Common myeloid progenitor, CD34-positive (primary cell): ENCODE measurements at places on chromosomes 3 and 15.

DNA sequence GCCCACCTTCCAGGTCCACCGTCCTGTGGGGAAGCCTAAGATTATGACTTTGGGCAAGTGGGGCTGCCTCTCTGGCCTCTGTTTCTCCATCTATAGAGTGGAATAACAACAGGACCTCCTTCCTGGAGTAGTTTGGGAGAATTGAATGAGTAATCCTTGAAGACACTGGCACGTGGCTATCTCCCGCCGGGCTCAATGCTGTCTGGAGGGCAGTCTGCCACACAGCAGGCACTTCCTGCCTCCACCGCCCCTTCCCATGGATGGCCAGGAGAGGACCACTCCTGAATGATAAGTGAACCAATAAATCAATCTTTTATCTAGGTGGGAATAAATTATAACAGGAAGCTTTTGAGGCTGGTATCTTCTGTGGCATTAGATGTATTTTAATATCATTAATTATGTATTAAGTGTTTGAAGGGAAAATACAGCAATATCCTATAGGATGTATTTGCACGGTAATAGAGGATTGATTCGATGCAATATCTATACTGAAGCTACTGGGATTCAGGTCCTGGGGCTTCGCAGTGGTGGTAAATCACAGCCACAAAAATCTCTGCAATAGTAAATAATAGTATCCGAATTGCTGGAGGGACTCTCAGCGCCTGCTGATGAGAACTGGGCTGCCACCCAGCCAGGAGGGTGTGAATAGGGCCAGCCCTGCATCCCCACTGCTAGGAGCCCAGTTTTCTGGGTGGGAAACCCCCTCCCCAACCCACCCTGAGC, 15.9 kb downstream of the MEGF11 start:
- no peak for DNase-seq

- peak; percentile 59 for DNase-seq
These were observed 23.9 kb downstream of the AKAP13 start for GRCh38 chr15:85404176-85404917.

- DNase-seq = no peak
These were observed 119.3 kb downstream of the IGF2BP2 start for GRCh38 chr3:185705498-185705897.

DNA sequence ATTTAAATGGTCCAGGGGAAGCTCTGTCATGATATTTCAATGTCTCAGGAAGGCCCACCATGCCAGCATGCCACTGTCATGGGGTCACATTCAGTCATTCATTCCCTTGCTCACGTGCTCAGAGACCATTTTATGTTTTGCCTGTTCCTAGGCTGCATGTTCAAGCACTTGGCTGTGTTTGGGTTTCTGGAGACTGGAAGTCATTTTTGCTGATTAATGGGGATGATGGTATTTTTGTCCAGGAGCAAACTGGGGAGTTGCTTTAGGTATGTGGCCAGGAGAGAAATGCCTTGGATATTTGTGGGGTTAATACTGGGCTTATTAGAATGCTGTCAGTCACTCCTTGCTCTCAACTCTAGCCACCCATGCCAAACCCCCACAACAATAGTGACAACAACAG, 303.5 kb downstream of the PTPRG start:
- no peak for DNase-seq

DNA sequence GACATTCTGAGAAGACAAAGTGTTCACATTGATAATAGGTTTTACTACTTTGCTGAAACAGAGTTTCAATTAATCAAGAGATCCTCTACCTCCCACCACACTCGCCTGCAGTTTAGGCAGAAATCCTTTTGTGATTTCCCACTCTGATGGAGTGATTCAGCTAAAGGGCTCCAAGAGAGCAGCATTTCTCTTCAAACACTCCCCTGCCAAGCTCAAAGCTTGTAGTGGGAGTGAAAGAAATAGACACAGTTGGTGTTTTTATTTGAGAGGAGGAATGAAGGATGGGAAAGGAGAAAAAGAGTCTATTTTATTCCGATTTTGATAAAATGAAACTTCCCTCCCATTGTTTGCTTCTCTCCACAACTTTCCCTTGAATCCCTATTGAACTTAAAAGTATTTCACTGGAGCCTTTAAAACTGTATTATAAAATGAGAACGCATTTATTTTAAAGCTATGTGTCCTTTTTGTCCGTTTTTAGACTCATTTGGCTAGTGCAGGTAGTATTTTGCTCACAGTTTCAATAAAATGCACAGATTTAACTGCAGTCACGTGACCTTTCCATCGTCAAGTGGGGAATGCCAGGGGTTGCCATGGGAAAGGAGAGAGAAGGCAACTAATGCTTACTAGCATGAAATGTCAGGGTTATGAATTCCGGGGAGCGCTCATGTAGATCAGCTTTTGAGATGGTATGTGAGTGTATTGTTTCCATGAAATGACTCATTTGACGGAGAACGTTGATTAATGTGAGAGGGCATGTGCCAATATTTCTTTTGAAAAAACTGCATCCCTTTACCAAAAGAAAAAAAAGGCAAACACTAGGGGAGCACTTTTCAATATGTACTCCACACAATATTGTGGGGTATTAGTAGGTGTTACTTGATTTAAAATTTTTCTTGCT, 7.7 kb upstream of the OSBPL11 start:
- DNase-seq = no peak

DNA sequence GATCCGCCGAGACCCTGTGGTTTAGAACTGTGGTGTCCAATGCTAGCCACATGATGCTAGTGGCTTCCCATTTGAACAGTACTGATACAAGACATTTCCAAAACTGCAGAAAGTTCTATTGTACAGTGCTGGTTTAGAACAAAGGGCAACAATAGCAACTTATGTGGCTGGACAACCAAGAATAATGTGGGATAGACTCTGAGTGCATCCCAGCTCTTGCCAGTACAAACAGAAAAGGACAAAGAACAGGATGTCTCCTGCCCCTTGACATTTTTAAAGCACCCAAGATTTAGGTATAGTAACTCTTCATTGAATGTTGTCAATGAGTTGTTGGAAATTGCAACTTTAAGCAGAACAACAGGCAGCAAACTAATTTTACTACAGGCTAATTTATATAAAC, 107.3 kb downstream of the ZNF385D start:
- no peak for DNase-seq

DNA sequence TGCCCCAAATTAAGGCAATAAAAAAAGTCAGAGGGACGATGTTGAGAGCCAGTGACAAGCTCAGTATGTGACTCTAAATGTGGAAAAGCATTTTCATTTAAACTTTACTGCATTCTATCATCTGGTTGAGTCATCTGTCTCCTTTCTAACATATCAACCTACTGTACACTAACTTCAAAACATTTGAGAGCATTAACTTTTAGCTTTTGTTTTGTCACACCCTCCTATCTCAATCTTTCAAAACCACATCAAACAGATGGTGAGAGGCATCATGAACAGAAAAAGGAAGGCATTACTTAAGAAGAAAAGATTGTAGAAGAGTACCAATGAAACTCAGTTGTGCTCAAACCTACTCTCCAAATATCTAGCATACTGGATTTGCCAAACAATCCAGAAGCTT, 4.8 kb downstream of the LRRC58 start:
- no peak for DNase-seq

DNA sequence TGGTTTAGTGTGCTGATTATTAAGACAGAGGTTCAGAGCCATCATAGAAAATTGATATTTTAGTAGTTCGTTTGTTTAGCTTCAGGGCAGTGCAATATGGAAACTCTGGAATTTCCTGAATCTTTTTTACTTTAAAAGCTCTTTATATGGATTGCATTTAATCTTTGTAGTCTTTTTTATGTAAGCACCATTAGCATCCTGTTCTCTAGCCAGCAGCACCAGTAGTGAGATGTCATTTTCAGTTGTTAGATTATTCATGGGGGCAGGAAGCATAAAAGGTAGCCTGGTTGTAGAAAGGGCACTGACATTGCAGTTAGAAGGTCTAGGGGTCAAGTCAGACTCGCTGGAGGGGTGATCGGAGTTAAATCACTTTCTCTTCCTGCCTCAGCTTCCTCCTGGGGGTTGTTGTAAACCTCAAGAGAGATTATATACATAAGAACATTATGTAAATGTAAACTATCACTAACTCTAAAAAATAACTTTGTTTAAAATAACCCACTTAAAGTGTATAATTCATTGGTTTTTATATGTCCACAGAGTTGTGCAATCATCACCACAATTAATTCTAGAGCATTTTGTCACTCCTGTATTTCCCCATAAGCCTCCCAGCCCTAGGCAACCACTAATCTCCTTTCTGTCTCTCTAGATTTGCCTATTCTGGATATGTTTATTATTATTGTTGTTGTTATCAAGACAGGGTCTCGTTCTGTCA, 31.4 kb upstream of the ITPKA start:
- peak; percentile 20 for DNase-seq

DNA sequence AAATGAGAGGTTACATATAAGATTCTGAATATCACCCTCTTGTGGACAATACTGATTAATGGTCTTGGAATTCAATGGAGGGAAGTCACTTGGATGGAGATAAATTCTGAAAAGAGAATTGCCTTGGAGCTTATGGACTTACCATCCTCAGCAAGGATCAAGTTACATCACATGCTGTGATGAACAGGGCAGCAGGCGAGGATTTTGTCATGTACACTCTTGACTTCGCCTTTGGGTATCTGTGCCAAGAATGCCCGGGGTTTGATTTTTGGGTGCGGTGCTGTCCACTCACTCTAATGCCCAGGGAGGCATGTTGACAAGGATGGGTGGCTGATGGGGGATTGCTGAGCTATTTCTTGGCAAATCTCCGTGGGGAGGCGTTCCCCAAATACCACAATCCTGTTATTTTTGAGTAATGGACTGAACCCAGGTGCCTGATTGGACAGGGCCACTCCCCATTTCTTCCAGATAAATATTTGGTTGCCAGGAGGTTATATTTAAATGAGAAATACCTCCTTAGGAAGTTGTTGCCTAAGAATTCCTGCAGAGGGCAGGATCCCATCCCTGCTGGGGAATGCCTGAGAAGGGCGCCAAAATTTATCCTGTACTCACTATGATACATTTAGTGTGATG, 96.3 kb downstream of the TPRG1 start:
- no peak for DNase-seq

- DNase-seq = peak; percentile 83
These were observed 6.5 kb upstream of the TM4SF19 start for GRCh38 chr3:196344663-196345062.

DNA sequence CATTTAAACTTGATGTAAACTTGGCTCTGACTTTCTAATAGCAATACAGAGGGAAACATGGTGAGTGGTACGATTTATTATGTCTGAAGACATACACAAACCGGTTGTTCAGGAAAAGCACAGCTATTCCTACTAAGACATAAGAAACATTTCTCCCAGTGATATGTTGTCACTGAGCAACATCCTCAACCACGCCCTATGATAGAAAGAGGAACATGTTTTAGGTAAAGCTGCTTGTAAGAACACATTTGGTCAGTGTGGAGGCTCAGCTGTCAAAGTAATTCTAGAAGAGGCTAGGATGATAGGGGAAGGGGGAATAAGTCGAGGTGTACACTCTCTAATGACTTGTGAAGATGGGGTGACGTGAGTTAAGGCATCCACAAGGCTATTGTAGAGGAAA, 42.7 kb upstream of the B3GNT5 start:
- peak; percentile 71 for DNase-seq

- DNase-seq = no peak
These were observed 828 bp downstream of the CAND2 start for GRCh38 chr3:12797124-12797891.

DNA sequence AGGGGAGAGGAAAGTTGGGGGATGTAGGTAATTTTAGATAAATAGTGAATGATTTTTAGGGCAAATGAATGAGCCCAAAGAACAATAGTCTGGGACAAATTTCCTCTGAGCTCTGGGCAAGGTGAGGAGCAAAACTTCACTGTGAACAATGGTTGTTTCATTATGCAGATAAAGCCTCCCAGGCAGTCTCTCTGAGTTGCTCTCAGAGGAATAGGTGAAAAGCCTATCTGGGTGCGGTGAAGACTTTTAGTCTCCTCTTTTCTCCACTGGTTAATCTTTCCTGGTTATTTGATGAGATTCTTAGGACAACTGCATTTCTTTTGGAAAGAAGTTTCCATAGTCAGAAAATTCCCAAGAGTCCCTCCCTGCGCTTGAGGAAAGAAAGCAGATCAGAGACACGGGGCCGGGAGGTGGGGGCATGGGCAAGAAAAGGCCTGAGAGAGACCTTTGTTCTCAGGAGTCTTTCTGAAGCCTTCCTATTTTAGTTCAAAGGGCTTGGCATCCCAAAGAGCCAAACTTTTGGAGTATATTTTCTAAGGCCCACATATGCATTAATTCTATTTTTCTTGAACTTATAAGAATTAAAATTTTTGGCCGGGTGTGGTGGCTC, 353.6 kb upstream of the SLCO3A1 start:
- DNase-seq = no peak

DNA sequence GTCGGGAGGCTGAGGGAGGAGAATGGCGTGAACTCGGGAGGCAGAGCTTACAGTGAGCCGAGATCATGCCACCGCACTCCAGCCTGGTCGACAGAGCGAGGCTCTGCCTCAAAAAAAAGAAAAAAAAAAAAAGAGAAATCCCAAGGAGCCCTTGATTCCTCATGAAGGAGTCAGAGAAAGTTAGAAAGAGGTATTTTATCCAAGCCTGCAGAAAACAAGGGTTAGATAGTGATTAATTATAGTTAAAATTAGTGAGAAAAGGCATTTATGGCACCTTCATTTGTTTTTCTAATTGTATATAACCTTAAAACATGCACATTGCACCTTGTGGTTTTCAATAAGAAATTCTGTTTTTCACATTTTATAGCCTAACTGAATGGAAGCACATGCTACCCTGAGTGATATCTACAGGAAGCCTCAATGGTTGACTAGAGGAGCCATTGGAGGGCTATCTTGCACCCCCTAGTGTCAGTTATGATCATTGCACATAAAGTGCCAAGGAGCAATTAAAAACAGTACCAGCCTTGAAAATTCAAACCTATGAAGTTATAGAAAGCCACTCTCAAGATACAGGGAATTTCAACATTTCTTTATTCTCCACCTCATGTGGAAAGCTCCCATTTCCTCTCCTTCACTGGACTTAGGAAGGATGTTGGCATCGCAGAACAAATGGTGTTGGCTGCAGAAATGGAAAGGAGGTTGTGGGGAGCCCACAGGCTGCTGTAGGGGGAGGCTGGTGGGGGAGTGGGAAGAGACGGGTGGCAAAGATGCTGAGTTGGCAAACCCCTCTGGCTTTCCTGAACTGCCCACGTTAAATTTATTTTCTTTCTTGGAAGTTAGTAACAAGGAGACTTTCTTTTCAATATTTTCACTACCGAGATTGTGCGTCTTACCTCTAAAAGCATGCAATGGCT, 48.5 kb downstream of the ITGA11 start:
- peak; percentile 48 for DNase-seq

- no peak for DNase-seq
These were observed 16.9 kb downstream of the CMTM8 start for GRCh38 chr3:32255345-32255744.

GRCh38 chr3:112171144-112171543, 38.1 kb upstream of the GCSAM start:
- DNase-seq = no peak

- no peak for DNase-seq
These were observed 30.7 kb upstream of the RPS17 start for GRCh38 chr15:82570721-82571508.
